NCI-H526 (cell line): ENCODE measurements at places on chromosomes 16 and 17.

DNA sequence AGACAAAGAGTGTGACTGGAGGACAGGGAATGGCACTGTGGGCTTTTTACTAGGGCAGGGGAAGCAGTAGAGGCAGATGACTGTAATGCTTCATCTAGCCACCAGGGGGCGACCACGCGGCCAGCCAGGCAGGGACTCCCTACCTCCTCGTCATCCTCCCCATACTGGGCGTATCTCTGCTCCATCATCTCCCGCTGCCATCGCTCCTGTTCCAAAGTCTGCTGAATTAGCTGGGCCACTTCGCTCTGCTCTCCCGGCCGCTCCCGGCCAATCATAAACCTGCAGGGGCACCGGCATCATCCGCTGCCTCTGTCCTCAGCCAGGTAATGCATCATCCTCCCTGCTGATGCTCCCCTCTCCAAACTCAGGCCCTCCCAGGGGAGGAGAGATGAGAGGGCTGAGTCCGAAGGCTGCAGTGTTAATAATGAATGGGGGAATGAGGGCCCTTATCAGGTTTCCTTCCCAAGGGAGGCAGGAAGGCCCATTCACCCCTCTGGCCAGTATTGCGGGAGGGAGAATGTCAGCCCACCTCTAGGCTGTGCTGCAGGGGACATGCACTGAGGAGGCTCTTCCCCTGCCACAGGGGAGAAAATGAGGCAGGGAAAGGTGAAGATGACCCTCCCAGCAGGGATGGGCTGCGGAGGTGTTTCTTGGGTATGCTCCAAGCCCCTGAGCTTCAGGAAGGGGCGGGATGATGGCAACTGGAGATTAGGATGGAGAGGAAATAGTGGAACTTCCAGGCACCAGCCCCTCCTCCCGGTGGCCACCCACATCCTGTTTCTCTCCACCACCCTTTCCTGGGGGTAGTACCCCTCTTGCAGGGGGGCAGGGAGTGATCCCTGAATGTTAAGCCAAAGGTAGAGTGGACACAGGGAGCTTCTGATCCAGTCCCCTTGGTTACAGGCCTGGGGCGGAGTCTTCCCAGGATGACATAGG, 10.3 kb upstream of the SAMD14 start:
- DNase-seq = peak; percentile 70

- DNase-seq = no peak
Measured at GRCh38 chr16:85573696-85574641, 39.2 kb upstream of the GSE1 start.

- no peak for DNase-seq
Measured at GRCh38 chr17:73534209-73534909, 109.9 kb downstream of the SDK2 start.

DNA sequence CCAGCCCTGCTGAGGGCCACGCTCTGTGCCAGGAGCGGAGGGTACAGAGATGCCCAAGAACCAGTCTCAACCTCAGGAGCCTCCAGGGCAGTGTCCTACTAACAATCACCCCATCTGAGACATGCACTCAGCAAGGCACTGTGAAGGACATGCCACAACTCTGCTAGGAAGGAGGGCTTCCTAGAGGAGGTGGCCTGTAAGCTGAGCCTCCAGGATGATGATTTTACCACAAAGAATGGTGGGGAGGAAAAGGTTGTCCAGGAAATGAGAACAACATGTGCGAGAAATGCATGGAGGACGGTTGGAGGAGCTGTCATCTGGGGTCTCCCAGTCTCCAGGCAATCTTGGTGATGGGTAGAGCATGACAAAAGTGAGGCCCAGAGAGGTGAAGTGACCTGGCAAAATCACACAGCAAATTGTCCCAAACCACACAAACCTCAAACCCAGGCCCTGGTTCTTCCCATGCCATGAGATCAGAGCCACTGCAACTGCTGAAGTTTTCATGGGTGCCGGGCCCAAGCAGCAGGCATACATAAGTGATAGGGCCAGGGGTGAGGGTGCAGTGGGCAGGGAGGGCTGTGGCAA, 30.5 kb downstream of the CNGB1 start:
- no peak for DNase-seq

DNA sequence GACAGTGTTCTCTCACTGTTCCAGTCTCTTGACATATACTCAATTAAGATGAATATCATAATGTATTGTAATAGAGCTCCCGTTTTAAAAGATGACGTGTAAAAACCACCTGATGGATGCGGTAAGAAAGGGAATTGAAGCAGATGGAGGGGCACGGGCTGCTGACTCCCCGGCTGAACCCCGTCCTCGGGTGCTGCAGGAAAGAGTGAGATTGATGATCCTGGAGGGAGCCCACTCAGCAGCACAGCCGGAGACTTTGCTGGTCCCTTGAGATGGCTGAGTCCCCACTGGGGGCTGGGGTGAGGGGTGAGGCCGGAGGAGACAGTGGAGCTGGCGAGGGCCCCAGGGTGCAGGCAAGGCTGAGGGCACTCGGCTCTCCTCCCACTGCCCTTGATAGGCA, 217.4 kb downstream of the RPTOR start:
- DNase-seq = no peak

- DNase-seq = peak; percentile 3
Measured at GRCh38 chr17:73010414-73010813, 82.1 kb downstream of the SLC39A11 start.

- DNase-seq = no peak
Measured at GRCh38 chr17:49939318-49939717, 29.7 kb upstream of the DLX4 start.

GRCh38 chr16:85037721-85038120, 10.1 kb downstream of the KIAA0513 start:
- DNase-seq = no peak

- DNase-seq = peak; percentile 31
Measured at GRCh38 chr17:61366076-61366714, 33.4 kb upstream of the TBX2 start.
